ENCODE measurements at places on chromosomes 1 and 21. TPM values are rescaled to one million over a fixed set of nuclear protein-coding genes. Genes with fewer than 3 reads are reported as not detected.

DNA sequence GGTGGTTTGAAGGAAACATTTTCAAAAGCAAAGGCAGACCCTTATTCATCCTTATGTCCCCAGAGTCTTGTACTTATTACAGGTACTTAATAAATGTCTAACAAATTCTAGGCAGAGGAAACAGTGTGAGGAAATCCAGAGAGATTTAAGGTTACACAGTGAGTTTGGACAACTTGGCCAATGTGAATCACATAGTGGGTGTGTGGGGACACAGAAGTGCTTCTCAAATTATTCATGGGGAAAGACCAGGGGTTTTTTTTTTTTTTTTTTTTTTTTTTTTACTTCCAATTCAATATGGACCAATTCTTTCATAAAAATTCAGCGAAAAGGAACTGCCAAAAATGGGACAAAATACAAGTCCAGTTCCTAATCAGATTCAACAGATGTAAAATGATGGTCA, 15.1 kb downstream of the GNG12 start:
- H3K4me3 ChIP-seq = no peak overlapping the region
- H3K36me3 ChIP-seq = no peaks in the 10 kb centered on the region
- H3K27me3 ChIP-seq = no peaks in the 10 kb centered on the region
- DNase-seq = no peak
- H3K4me1 ChIP-seq = peaks cover 44% of the 10 kb centered on the region

DNA sequence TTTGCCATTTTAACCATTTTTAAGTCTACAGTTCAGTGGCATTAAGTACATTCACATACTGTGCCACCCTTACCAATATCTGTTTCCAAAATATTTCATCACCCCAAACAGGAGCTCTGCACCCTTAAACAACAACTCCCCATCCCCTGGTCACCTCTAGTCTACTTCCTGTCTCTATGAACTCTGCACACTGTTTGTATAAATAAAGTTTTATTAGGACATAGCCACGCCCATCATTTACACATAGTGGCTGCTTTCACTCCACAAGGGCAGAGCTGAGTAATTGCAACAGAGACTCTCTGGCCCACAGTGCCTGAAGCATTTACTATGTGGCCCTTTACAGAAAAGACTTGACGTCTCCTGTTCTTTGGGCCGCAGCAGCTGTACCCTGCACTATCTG, 30.1 kb downstream of the KCNAB2 start:
- H3K4me1 ChIP-seq = no peaks in the 10 kb centered on the region
- no peak for DNase-seq
- peaks cover 4% of the 10 kb centered on the region for H3K36me3 ChIP-seq
- H3K27me3 ChIP-seq = no peaks in the 10 kb centered on the region
- no peak overlapping the region for H3K27ac ChIP-seq
- H3K4me3 ChIP-seq = no peak overlapping the region

Gene CRABP2
- 1.3 TPM for total RNA-seq

- DNase-seq = no peak
- H3K4me3 ChIP-seq = no peak overlapping the region
- peaks cover 63% of the 10 kb centered on the region for H3K4me1 ChIP-seq
- H3K36me3 ChIP-seq = no peaks in the 10 kb centered on the region
- no peaks in the 10 kb centered on the region for H3K27me3 ChIP-seq
Measured at GRCh38 chr1:112997781-112998180, 41.8 kb upstream of the SLC16A1 start.
